ENCODE measurements at places on chromosomes 6 and 20.

GRCh38 chr6:50845499-50846143 lies 26.9 kb downstream of the TFAP2B start:
- no peak for DNase-seq

DNA sequence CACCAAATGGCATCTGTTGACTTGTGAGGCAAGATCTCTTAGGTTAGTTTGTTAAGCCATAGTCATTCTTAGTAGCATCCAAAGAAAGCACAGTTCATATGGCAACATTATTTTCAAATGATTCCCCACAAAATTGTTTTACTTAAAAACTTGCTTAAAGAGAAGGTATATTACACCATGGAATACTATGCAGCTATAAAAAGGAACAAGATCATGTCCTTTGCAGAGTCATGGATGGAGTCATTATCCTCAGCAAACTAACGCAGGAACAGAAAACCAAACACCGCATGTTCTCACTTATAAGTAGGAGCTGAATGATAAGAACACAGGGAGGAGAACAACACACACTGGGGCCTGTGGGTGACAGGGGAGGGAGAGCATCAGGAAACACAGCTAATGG lies 10.9 kb upstream of the DSE start:
- no peak for DNase-seq

- no peak for DNase-seq
Observed at GRCh38 chr6:88006557-88006956, 41.1 kb upstream of the SPACA1 start.

- DNase-seq = no peak
Observed at GRCh38 chr6:34696189-34696738, 303 bp downstream of the ILRUN start.

- DNase-seq = no peak
Observed at GRCh38 chr20:37392441-37393195, 46.7 kb downstream of the SRC start.

- no peak for DNase-seq
Observed at GRCh38 chr20:35644806-35645205, 19.9 kb downstream of the CPNE1 start.

DNA sequence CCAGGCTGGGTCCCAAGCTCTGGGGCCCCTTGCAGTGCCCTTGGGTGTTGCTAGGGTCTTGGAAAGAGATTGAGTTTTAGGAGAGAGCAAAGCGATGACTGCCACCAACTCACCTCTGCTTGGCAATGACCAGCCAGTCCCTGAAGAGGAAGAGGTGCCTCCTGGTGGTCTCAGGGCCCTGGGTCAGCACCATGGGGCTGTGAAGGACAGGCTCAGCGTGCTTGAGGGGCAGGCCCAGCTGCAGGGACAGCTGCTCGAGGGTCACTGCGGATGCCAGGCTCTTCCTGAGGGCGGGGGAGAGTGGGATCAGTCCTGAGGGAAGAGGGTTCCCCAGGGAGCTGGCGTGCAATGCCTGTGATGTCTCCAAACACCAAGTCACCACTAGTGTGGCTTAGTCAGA lies 50.8 kb upstream of the TAGAP start:
- DNase-seq = no peak

DNA sequence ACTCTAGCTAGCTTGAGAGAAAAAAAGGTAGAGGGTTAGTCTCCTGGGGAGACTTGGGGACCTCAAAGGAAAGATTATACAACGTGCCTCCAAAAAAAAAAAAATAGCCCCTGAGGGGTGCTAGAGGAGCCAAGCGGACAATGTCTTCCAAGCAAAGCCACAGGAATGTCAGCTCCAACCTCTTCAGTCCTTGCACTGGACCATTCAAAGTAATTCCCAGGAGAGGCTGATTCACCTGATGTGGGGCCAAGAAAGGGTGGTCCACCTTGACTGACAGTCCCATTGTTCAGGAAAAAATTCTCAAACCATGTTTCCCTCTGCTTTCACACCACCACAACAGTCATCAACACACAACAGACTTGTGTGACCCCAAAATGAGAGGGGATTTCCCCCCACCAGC lies 30.7 kb downstream of the ASIP start:
- no peak for DNase-seq

- no peak for DNase-seq
Observed at GRCh38 chr20:46915575-46916257, 21.1 kb downstream of the EYA2 start.

DNA sequence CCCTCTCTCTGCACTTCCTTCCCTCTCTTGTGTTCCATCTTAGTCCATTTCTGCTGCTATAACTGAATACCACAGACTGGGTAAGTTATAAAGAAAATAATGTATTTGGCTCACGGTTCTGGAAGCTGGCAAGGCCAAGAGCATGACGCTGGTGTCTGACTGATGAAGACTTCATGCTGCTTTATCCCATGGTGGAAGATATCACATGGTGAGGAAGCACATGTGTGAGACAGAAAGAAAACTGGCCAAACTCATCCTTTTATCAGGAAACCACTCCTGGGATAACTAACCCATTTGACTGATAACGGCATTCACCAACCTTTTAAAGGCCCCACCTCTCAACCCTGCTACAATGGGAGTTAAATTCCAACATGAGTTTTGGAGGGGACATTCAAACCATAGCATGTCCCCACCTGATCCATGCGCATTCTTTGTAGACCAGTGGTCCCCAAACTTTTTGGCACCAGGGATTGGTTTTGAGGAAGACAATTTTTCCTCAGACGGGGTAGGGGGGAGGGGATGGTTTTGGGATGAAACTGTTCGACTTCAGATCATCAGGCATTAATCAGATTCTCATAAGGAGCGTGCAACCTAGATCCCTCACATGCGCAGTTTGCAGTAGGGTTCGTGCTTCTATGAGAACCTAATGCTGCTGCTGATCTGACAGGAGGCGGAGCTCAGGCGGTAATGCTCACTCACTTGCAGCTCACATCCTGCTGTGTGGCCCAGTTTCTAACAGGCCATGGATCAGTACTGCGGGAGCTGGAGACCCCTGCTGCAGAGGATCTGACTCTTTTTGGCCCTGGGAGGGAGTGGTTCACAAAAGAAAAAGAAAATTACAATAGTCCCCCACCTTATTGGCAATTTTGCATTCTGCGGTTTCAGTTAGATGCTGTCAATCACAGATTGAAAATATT lies 71.7 kb upstream of the RNF24 start:
- no peak for DNase-seq

GRCh38 chr6:169957351-169957963 lies 206.0 kb downstream of the ERMARD start:
- DNase-seq = no peak

DNA sequence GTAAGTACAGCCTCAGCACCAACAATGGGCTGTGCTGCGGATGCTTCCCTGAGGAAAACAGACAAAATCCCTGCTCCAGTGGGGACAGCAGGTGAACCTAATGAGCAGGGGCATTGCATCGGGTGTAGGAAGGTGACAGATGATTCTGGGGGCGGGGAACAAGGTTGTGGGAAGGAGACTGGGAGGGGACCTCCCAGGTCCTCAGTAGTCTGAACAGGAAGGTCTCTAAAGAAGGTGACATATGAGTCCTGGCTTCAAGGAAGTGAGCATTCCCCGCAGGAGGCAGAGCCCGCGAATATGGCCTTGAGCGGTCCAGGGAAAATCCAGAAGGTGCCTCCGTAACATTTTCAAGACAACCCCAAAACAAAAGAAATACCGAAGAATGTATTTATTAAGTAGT lies 19.4 kb downstream of the ULBP1 start:
- DNase-seq = no peak

DNA sequence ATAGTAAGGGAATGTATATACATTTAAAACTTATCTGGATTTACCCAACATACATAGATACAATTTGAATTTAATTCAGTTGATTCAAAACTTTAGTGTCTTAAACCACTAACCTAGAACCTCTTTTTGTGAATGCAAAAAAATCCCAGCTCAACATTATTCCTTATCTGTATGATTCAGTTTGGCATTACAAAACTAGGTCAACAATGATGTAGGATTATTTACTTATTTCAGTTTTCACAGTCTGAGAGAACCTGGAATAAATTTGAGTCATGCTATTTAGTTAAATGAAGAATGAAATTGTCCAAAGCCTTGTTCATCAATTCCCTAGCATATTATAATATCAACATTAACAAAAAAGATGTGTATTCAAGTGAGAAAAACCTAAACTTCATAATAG lies 7.4 kb upstream of the PLCB1 start:
- no peak for DNase-seq

DNA sequence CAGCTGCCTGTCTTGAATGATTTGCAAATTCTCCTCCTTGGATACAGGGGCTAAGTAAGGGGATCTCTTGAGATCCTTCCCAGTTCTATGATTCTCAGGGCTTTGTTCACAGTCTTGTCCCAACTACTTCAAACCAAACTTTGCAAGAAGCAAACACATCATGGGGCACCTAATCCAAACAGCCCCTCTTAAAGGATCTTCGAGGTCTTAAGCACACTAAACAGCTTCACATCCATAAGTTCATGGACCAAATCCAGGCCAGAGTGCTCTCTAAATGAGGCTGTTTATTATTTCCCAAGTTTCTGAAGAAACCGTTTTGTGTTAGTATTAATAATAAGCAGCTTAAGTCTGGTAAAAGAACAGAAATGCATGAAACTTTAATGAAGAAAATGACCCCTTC lies 75.2 kb downstream of the KIF6 start:
- no peak for DNase-seq

Data from stimulated activated naive CD4-positive, alpha-beta T cell treated with Interleukin-2 at 50 U/mL for 16 hours (primary cell).